ENCODE measurements at places on chromosomes 12 and 14. TPM values are rescaled to one million over a fixed set of nuclear protein-coding genes. Genes with fewer than 3 reads are reported as not detected.

DNA sequence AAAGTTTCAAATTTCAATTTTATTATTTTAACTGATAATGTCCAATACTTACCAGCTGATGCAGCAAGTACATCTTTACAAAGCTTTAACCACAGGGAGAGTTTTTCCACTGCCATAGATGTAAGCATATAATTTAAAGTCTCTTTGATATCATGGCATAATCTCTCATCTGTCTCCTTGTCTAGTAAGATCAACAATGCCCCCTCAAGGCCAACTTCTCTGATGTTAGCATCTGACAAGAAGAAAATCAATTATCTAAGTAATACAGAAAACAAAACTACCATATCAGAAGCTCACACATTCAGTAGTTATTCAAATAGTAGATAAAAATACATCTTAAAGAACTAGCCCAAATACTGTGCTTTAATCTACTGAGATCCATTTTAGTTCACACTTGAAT, 94.2 kb downstream of the HEATR5A start:
- DNase-seq = no peak

Gene TBC1D30
- 0.56 TPM for total RNA-seq

Gene KCNMB4
- total RNA-seq = 3.5 TPM

- DNase-seq = no peak
These were observed 8.7 kb upstream of the SLC4A8 start for GRCh38 chr12:51415931-51416330.

- no peak for DNase-seq
These were observed 127.6 kb downstream of the GXYLT1 start for GRCh38 chr12:42017051-42017450.
